GM19239 (cell line): ENCODE measurements at places on chromosomes 7 and 10.

- DNase-seq: no peak
Measured at GRCh38 chr7:29115130-29115687, 31.1 kb downstream of the CPVL start.

GRCh38 chr10:118940386-118940785, 89.1 kb upstream of the NANOS1 start:
- DNase-seq: no peak

DNA sequence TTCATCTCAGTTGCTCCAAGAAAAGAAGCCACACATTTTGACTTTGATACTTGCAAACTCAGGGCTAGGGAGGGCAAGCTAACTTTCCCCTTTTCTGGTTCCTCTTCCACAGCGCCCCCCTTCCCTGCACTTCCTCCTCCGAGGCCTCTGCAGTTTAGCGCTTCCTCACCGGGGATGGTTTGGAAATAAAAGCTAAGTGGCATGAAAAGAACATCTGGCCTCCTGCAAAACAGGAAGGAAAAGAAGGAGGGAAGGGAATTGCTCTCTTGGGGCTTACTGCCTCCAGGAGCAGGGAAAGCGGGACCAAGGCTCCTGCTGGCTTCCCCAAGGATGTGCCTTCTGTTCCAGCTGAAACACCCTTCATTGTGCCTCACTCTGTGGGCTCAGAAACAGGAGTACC, 42.3 kb downstream of the PRKCQ start:
- DNase-seq: no peak

DNA sequence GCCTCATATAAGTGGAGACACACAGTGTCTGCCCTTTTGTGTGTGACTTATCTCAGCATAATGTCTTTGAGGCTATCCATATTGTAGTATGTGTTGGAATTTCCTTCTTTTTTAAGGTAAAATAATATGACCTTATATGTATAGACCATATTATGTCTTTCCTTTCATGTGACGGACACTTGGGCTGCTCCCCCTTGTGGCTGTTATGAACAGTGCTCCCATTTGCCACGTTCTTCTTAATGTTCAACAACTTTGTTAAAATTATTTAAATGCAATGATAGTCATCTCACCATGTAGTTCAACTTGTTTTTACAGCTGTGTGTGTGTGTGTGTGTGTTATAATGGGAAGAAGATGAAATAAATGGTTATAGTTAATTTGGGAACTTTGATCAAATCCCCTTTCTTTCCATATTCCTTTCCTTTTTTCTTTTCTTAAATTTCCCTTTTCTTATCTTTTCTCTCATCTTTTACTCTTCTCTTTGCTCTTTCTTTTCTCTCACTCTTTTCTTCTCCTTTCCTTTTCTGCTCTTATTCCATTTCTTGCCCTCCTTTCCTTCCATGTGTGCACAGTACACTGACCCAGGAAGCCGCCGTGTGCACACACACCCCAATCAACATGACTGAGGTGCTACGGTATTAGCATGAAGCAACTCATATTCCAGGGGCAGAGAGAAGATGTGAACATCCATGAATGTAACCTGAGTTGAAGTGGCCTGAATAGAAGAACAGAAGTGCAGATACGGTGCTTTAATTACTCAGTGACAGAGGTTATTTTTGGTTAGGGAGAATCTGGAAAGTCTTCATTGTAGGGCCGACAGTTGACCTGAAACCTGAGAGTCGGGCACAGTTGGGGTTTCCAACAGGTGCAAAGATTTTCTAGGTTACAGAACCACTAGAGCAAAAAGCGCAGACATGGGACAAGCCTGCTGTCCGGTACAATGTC, 596.6 kb downstream of the SDK1 start:
- DNase-seq: no peak

DNA sequence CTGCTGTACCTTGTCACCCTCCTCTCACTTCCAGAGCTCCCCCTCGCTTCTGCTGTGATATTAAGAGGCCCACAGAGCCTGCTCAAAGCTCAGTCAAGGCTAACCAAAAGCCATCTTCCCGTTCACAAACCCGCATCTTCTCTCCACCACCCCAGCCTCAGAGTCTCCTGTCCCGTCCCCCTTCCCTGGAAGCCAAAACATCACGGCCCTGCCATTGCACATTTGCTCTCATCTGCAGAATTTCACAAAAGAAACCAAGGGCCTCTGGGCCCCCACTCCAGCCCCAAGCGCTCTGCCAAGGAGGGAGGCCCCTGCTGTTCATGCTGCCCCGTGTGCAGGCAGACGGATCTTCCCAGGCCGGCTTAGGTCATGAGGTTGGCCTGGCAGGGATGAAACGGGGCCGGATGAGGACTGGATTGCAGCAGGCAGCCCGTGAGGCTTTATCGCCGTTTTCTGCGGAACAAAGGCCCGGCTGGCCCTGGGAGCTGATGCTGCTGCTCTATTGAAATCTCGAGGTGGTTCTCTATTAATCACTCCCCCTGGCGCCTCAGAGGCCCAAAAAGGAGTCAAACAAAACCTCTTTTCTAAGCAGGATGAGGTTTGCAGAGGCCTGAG, 31.6 kb upstream of the FOXK1 start:
- DNase-seq: no peak

- no peak for DNase-seq
Measured at GRCh38 chr10:26355241-26355640, 82.9 kb upstream of the APBB1IP start.

DNA sequence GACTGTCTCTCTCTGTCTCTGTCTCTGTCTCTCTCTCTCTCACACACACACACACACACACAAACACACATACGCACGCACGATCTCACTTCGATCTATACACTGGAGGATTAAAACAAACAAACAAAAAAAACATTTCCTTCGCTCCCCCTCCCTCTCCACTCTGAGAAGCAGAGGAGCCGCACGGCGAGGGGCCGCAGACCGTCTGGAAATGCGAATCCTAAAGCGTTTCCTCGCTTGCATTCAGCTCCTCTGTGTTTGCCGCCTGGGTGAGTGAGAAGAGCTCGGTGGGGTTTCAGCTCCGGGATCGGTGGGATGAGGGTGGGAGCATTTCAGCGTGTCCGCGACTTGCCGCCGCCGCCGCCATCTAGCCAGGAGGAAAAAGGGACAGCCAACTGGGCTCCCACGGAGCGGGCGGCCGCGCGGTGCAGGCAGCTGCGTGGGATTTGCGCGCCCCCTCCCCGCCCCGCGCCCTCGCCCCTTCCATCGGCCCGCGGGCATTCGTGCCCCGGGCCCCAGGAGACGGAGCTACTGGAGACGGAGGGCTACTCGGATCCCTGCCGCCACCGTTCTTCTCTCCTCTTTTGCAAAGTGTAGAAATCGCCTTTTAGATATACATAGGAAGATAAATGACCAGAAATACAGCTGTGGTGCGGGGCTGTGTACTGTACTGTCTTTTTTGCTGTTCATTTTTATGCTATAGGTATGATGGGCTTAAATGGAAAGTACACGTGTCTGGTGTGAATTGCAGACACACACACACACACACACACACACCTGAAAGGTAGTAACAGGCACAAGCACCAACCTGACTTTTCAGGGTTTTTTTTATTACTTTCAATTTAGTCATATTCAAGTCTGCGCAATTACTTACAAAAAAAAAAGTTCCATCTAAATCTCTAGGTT, 581 bp downstream of the PTPRZ1 start:
- no peak for DNase-seq
